ENCODE measurements at places on chromosomes 12 and 14.

- no peak for DNase-seq
These were observed 8.4 kb downstream of the LRFN5 start for GRCh38 chr14:41615011-41615595.

- DNase-seq, result no peak
These were observed 43.1 kb downstream of the STX2 start for GRCh38 chr12:130795906-130796305.

DNA sequence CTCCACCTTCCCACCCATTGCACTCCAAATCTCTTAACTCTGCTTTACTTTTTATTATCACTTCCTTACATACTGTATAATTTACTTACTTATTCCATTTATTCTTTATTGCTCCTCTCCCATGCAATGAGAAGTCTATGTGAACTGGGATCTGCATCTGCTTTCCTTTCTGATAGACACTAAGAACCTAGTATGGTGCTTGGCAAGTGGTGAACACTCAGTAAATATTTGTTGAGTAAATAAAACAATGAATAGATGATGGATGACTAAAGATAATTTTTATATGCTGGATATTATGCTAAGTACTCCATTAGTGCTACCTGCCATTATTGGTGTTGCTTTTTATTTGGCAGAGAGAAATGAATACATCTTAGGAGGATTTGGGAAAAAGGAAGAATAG, 151.0 kb downstream of the TPH2 start:
- no peak for DNase-seq

- DNase-seq, result no peak
These were observed 19.2 kb downstream of the CEP290 start for GRCh38 chr12:88122666-88123065.

GRCh38 chr12:30466093-30466585, 229.5 kb downstream of the IPO8 start:
- no peak for DNase-seq

GRCh38 chr12:42759622-42760273, 170.2 kb upstream of the PRICKLE1 start:
- no peak for DNase-seq

- no peak for DNase-seq
These were observed 279.9 kb upstream of the FAR2 start for GRCh38 chr12:28869197-28869596.

DNA sequence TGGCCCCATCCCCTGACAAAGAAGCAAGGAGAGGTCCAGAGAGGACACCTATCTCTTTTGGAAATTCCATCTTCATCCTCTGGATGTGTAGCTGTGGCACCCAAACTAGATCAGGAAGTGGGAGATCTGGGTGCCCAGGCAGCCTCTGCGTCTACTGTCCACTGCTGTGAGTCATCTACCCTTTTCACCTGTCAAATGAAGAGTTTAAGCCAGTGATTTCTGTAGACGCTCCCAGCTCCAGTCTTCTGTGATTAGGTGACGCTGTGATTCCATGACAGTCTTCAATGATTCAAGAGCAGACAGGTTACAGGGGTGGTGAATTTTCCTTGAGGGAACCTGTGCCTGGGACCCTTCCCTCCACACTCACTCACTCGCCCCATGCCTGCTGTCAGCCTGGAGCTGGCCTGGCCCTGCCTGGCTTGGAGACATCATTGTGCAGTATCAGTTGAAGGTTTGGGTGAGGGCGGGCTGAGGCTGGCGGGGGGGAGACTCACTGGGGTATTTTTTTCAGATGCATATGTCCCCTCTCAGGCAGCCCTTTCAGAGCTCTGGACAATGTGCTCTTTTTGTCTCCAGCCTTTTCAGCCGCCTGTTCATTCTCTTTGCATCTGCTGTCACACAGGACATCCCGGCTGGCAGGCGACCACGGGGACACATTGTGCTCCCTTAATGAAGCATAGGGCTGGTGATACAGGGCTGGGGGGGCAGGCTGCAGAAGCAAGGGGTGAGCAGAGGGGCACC, 56.8 kb upstream of the PARP11 start:
- DNase-seq, result no peak

DNA sequence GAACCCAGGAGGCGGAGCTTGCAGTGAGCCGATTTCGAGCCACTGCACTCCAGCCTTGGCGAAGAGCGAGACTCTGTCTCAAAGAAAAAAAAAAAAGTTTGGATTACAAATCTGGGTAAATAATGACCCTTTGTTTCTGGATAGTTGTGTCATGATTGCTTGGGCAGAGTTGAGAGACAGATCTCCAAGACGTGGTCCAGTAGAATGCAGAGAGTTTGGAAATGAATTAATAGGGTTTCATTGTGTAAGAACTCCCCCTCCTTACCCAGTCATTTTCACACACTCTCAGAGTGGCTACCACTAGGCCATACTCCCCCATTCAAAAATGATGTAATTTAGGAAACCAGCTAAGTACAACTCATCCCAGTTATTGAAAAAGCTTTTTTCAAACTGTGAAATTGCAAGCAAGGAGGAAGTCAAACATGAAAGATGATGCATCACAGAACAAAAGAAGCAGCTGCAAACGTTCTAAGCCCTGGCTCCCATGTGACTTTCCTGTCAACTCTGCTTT, 1331.9 kb downstream of the AACS start:
- no peak for DNase-seq

- no peak for DNase-seq
These were observed 266.9 kb upstream of the PELI2 start for GRCh38 chr14:55851301-55851700.
